ENCODE measurements at places on chromosomes 1 and 21.

DNA sequence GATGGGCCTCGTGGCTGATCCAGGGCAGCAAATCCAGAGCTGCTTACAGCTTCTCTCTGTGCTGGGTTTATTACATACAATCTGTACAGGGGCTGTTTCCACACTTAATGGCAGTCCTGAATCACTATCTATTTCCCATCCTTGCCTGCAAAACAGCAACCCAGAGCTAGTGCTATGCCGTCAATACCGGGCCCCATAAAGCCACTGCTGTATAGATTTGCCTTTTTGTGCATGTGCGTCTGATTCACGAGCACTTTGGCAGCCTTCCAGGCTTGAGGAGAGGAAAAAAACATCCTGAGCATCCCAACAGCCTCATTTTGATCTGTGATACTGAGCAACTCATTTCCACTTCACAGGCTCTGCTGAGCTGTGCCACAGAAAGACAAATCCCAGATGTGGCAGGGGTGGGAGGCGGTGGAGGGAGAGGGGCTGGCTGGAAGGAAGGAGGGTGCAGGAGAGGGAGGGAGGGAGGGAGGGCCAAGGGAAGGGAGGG, 65.2 kb upstream of the TARBP1 start:
- peak; percentile 94 for DNase-seq

GRCh38 chr21:45264912-45265515, 22.7 kb downstream of the POFUT2 start:
- DNase-seq = no peak

DNA sequence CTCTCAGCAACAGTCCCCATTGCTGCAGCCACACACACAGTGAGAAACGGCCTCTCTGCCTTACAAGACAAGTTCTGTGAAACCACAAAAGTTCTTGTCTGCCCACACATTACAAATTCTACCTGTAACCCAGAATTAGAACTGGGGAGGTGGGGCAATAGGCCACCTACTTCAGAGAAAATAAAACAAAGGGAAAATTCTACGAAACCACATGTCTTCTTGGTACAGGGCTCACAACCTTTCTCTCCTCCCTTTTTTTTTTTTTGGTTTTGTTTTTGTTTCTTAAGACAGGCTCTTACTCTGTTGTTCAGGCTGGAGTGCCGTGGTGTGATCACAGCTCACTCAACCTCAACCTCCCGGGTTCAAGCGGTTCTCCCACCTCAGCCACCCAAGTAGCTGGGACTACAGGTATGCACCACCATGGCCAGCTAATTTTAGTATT, 30.2 kb downstream of the LPAR3 start:
- no peak for DNase-seq

- DNase-seq = no peak
Measured at GRCh38 chr1:82697965-82698364, 897.2 kb downstream of the ADGRL2 start.

DNA sequence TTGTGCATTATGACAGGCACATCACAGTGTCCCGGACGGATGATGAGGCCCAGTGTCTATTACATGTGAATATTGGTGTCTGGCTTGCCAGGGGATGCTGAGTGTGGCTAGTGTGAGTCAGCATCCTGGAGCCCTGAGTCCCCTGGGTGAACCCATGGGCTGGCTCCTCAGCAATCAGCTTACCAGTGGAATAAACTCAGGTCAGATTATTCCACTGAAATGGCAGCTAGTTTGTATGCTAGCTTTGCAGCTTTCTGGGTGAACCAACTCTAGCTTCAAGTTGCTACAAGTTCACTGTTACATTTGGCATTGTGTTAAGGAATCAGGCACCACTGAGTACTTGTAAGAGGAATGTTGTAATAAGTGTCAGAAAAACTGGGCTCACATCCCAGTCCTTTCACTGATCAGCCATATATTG, 23.9 kb upstream of the RPTN start:
- no peak for DNase-seq

DNA sequence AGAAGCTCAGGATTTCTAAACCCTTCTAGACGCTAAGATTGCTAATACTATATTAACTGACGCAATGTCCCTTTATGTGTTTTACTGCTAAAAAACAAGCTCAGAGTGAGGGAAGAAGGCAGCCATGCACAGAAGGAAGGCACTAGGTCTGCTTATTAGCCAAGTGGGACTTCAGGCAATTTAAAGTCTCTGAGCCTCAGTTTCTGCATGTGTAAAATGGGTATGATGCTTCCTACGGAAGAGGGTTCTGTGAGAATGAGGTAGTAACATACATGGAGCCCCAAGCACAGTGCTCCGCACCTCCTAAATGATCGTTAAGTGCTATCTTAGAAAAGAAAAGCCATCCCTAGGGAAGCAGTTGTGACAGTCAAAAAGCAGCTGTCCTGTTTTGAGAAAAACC, 16.9 kb downstream of the MIS18A start:
- DNase-seq = no peak

GRCh38 chr1:221217029-221217428, 337.8 kb downstream of the HLX start:
- DNase-seq = no peak

DNA sequence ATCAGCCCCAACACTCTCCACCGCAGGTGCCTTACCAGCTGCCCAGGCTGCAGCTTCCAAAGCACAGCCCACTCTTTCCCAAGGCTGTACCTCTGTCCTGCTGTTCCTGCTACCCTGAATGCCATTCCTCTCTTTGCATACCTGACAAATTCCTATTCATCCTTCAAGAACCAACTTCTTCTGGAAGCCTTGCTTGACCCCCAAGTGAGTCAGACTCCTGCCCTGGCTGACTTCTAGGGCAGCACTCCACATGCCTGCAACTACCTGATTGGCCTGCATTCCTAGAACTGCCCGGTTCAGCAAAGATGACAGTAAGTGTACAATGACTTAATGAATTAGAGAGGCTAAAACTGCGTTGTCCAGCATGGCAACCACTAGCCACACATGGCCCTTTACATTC, 20.8 kb upstream of the PDZK1IP1 start:
- no peak for DNase-seq

DNA sequence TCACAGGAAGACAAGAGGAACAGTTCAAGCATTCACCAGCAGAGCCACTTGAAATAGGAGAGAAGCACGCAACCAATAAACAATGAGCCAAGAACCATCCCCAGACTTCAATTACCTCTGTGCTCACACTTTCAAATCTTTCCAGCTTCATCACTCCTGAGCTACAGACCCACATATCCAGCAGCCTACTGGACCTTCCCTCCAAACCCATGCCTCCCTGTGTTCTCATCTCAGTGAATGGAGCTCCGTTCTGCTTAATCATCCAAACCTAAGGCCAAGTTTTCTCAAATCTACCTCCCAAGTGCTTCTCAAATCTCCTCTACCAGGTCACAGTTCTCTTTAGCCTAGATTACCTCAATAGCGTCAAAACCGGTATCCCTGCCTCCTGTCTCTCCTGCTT, 3.7 kb downstream of the PEF1 start:
- no peak for DNase-seq

GRCh38 chr21:25647647-25648046, 8.6 kb downstream of the JAM2 start:
- no peak for DNase-seq

DNA sequence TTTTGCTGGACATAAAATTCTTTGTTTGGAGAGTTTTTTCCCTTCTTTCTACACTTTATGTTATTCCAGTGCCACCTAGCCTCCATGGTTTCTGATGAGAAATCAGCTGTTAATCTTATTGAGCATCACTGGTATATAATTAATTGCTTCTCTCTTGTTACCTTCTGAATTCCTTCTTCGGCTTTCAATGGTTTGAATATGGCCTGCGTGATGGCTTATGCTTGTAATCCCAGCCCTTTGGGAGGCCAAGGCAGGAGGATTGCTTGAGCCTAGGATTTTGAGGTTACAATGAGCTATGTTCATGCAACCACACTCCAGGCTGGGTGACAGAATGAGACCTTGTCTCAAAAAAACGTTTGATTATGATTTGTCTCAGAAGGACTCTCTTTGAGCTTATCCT, 13.0 kb upstream of the CNIH4 start:
- DNase-seq = no peak

GRCh38 chr1:68281946-68282615, 49.8 kb upstream of the WLS start:
- DNase-seq = no peak

- DNase-seq = peak; percentile 68
Measured at GRCh38 chr1:36099681-36100341, 11.1 kb downstream of the ADPRS start.

DNA sequence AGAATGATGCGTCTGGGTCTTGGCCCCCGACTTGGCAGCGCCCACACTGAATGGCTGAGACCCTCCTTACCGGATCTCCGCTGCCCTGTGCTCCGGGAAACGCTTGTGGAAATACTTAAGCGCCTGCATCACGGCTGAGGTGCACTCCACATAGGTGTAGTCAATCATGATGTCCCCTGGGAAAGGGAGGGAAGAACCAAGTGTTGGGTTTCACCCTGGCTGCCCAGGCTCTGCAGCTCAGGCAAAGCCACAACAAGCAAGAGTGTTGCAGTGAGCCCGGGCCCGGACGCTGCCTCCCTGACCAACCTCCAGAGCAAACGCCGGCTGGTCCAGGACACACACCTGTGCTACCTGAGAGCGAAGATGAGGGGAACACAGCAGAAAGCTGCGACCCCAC, 21.5 kb upstream of the SPATC1L start:
- no peak for DNase-seq

DNA sequence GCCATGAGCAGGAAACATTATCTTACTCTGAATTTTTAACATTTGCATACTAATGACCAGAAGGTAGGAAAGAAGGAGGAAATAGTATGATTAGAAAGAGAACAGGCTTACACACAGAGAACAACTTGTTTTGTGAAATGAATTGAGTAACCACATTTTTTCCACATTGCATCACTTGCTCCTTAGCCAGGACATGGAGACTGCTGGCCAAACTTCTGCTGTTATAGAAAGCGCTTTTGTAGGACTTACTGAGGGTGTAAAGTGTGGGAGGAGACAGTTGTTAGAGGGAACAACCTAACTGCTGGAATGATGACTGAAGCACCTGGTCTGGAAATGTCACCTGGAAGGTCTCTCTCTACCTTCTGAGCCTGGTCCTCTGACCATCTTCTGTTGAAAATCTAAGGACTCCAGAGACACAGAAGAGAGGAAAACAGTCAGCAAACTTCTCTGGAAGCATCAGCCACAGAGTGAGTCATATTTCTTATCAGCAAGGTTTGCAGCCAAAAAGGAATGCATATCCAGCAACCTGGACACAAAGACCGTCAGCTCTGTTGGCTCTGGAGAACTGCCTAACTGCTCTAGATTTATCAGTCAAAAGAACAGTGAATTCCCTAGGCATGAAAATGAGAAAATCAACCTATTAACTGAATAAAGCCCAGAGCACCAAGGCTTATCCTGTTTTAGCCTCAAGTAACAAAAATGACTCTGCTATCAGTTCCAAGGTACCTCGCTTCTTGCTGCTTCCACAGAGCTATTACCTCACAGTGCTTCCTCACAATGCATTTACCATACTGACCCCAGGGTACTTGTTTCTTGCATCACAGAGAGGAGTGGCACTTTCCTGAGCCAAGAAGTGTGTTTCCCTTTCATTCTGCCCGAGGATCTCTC, 88.0 kb upstream of the SLFNL1 start:
- no peak for DNase-seq

- no peak for DNase-seq
Measured at GRCh38 chr1:16043521-16043920, at the start of gene CLCNKB. Gene CLCNKB (plus strand): TSS chr1:16043782. CDS start chr1:16044493, 711 bp downstream.

- no peak for DNase-seq
Measured at GRCh38 chr1:22364764-22365163, 86.9 kb upstream of the ZBTB40 start.

GRCh38 chr1:156656806-156657740, 15.2 kb downstream of the BCAN start:
- DNase-seq = peak; percentile 74

GRCh38 chr21:32134441-32135130, 144.3 kb downstream of the MIS18A start:
- DNase-seq = peak; percentile 16

DNA sequence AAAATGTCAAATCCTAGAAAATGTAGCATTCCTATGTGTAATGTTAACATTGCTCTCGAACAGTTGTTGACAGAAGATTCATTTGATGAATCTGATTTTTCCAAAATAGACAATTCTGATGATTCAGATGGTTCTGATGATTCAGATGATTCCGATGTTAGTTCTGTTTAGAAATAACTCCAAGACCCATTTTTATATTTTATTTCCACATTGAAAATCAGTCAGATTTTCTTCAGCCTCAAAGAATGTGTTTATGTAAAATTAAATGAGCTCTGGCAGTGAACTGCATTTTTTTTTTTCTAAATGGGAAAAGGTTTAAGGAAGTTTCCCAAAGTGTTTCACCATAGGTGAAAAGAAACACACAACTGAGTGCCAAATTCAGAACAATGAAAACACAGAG, 136.5 kb downstream of the TSEN15 start:
- DNase-seq = no peak

DNA sequence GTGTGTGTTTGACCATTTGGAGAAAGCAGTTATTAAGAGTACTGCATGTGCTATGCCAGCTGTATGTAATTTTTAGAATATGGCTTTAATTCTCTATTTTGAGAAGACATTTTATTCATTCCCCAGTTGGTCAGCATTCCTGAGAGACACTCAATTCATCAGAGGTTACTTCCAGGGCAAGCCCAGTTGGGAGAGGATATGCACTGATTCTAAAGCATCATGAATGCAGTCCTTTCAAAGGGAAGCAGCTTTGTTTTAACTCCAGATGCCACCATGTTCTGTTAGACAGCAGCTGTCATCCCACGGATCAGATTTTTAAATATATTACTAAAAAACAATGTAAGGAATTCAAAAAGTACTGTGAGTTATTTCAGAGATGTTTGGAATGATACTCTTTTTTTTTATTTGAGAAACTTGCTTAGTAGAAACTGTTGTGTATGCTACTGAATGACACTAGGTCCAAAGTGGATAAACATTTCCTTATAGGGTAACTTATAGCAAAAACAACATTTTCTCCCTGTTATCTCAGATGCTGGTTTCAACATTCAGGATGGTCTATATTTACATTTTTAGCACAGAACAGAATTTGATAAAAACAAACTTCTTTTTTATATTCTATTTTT, 149.5 kb upstream of the B3GALT2 start:
- DNase-seq = no peak

GRCh38 chr1:64186898-64187280, 16.5 kb upstream of the UBE2U start:
- DNase-seq = no peak

DNA sequence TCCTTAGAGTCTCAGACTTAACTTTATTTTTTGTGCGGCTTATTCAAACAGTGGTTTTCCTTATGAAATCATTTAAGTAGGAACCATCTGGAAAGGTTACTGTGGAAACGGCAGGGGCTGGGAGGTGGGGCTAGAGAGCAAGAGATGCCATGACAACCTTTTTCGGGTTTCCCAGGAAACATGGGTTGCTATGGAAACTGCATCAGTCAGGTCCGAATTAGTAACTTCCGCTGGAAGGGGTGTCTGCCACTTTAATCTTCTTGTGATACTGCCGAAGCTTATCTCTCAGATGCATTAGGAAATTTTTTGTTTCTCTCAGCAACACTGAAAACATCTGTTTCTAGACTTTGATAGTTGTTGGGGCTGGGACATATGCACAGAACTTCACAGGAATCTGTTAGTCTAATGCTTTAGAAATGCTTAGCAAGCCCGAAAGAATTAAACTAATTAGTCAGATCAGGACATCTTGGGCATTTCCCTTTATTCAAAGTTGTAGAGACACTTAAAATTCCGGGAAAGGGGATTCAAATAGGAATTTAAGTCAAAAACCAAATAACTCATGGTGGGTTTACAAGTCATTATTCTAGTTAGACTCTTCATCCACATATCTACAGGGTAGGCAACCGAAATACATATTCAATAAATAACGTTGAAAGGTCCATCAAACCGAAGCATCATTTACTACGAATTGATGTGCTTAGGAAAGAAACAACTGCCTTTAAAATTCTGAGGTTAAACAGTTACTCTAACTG, 2.6 kb downstream of the KCNA3 start:
- DNase-seq = peak; percentile 63

Data from NCI-H1694 treated with DMSO at 0.1 percent for 48 hours (cell line).